NCI-H1436 (cell line): ENCODE measurements at places on chromosomes 11 and 22.

GRCh38 chr11:91857179-91857578, 367.4 kb upstream of the FAT3 start:
- DNase-seq, result no peak

DNA sequence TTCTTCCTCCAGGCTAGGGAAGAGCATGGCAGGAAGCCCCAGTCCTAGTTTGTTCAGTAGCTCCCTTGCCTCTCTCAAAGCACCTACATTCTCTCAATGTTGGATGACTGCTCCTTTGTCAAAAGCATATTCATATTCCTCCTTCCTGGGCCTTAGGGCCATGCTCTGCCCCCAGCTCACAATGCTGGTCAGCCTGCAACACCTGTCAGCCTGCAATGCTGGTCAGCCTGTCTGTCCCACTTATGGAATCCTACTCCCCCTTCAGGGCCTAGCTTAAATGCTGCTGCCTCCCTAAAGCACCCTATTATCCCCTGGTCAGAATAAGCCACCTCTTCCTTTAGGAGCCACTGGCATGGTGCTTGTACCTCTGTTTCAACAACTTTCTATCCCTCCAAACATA, 45.2 kb downstream of the SERGEF start:
- DNase-seq, result no peak

- no peak for DNase-seq
Observed at GRCh38 chr22:20109411-20110358, 6.2 kb upstream of the RANBP1 start.

DNA sequence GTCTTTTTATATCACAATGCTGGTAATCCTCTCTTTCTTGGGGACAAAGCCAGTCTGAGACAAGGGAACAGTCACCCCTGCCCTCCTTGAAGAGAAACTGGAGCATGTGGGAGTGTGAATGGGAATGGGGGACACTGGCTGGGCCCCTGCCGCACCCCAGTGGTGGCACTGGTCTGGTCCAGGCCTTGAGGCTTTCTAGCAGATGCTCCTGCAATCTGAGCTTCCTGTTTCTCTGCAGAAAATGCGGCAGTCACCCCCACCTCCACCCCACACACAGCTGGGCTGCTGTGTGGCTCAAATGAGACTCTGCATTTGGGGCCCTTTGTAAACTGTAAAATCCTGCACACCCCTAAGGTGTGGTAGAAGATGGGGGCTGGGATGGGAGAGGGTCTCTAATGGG, 6.6 kb upstream of the MARK2 start:
- DNase-seq, result no peak
